ENCODE measurements at places on chromosomes 6 and 20.

- no peak for DNase-seq
Observed at GRCh38 chr20:33670715-33671499, 3.3 kb downstream of the NECAB3 start.

DNA sequence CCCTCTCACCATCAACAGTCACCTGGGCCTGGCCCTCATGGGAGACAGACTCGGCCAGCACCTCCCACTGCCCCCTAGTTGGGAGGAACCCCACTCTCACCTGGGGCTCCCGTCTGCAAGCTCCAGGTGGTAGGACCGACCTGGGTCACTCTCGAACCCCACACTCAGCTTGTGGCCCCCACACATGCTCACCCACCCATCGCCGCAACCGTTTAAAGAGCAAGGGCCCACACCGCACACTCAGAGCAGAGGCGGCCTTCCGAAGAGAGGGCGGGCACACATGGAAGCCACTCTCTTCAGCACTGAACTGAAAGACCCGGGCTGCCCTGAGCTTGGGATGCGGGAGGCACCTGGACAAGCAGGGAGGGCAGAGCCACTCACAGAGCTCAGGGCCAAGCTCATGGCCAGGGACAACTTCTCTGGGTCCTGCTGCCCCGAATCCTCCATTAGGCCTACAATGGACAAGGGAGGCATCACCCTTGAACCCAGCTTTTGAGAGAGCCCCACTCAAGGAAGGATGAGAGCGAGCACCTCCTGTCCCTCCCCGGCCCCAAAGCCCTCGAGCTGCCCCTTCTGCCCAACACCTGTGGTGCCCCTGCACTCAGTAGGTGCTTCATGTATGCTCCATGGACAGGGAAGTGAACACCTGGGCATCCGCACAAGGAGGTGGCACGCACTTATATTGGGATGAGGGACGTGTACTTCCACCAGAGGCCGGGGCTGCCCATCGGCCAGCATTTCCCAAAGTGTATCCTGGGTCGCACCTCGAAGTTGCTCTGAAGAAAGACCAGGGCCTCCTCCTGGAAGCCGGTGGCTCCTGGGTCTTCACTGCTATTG lies 50.4 kb downstream of the YTHDF1 start:
- no peak for DNase-seq

GRCh38 chr20:2217857-2218539 lies 77.8 kb upstream of the TGM3 start:
- DNase-seq = peak; percentile 40

DNA sequence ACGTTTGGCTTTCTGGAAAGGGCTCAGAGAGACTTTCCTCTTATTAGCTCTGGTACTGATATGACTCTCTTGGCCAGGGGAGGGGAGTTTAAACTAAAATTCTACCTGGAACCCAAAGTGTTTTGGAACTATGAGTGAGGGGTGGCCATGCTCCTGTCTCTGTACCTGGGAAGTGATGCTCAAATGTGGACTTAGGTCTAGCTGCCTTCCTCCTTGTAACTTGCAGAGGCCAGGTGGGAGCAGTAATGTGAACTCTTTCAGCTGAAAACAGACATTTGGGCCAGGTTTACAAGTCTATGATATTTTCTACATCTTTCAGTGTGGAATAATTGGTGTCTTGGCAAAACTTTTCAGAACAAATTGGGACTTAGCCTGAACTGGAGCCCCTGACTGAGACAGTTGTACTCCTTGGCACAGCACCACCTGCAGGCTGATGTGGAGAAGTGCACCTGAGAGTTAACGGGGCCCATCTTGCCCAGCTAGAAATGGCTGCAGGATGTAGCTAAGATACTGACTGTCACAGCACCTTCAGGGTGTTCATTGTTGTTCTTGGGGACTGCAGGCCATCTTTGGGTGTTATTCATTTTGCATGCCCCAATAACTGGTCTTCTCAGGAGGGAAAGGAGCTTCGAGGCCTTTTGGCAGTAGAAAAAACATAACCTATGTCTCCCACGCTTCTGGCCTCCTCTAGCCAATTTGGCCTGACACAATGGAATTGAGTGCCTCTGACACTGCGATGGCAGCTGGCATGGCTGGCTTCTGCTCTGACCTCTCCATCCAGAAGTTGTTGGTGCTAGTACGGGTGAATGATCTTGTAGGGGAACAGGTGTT lies 37.1 kb downstream of the CD109 start:
- peak; percentile 76 for DNase-seq

DNA sequence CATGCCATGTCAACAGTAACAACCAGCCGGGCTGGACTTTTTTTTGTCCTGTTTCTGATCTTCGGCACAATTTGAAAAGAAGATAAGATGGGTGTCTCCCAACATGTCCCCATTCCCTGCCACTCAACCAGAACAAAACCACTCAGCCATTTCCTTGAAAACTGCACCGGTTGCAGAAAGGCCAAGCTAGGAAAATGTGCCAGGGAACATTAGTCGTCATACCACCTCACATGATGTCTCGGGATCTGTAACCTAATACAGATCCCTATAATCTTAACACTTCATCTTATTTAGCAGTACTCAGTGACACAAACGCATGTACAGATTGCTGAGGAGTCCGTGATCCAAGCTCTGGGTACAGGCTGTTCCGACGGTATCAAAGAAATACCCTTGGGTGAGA lies 46.5 kb downstream of the ALDH8A1 start:
- DNase-seq = no peak

GRCh38 chr20:34632870-34633452 lies 43.9 kb downstream of the PIGU start:
- no peak for DNase-seq

- no peak for DNase-seq
Observed at GRCh38 chr20:16709017-16709416, 20.8 kb upstream of the SNRPB2 start.

GRCh38 chr6:57158658-57159057 lies 13.5 kb upstream of the BAG2 start:
- DNase-seq = no peak

DNA sequence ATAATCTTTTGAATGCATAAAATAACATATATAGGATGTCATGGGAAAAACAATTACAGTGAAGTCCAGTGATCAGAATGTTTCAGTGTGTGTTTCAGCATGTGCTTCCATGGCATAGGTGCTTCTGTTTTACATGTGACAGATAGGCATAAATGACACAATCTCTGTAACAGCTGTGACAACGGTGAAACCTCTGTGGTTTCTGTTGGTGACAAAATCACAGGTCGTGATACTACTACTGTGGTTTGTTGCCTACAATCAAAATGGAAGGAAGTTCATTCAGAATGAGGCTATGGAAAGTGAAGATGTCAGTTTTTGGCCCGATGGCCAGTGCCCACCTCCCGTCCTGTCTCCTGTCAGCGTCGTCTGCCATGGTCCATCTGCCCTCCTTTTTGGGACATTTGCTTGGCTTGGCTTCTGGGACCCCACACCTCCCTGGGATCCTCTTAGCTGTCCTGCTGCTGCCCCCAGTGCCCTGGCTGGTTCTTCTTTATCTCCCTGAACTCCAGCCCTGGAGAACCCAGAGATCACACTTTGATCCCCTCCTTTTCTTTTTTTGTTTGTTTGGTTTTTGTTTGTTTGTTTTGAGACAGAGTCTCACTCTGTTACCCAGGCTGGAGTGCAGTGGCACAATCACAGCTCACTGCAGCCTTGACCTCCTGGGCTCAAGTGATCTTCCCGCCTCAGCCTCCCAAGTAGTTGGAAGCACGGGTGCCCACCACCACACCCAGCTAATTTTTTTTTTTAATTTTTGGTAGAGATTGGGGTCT lies 79.3 kb upstream of the NAA20 start:
- no peak for DNase-seq
